ENCODE measurements at places on chromosomes 2 and 18.
A peak's percentile ranks its signal among the peaks of the same experiment; 100 is the strongest.

DNA sequence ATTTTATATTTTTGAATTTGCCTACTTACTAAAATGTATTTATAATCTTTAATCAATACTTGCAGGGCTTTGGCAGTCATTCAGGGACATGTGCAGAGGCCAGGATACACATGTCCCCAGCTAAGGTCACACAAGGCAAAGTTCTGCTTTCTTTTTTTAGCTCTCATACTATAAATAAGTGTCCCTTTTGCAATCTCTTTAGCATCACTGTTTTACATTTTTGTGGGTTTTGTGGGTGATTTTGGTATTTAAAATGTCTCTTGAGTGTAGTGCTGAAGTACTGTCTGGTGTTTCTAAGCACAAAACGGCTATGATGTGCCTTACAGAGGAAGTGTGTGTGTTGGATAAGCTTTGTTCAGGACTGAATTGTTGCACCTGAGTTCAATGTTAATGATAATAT is 309.0 kb upstream of the GULP1 start:
- no peak for ATAC-seq

DNA sequence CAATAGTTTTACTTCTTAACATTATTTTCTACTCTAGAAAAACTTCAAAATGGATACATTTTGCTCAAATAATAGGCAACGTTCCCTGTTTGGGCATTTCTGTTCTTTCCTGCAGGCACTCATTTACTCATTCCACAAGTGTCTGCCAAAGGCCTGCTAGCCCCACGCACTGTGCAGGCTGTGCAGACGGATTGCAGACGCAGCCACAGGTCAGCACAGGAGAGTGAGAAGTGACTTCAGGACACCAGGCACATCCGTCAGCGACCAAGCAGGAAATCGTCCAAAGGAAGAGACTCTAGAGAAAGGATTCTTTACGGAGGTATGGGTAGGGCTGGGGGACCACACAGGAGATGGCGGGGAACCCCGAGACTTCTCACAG is 103.0 kb upstream of the AGAP1 start:
- ATAC-seq, result no peak

GRCh38 chr2:29423061-29423666 is 307.9 kb downstream of the CLIP4 start:
- no peak for ATAC-seq

- no peak for ATAC-seq
Observed at GRCh38 chr2:219123356-219124135, 37.1 kb downstream of the NHEJ1 start.

DNA sequence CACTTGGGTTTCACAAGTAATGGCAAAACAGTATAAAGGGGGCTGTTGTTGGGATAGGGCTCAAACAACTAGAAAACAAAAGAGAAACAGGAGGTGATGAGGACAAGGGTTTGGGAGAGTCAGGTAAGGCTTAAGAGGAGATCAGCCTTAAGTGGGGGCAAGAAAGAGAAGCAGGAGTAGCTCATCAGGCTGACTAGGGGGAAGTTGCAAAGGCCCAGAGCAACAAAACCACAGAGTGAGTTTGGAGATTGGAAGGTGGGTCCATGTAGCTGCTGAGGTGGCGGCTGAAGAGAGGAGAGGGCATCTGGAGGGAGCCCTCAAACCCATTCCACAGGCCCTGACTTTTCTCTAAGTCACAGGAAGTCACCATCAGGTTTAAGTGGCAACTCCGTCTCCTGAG is 126.0 kb downstream of the MREG start:
- no peak for ATAC-seq

GRCh38 chr2:177495945-177496344 is 103.4 kb downstream of the AGPS start:
- no peak for ATAC-seq

DNA sequence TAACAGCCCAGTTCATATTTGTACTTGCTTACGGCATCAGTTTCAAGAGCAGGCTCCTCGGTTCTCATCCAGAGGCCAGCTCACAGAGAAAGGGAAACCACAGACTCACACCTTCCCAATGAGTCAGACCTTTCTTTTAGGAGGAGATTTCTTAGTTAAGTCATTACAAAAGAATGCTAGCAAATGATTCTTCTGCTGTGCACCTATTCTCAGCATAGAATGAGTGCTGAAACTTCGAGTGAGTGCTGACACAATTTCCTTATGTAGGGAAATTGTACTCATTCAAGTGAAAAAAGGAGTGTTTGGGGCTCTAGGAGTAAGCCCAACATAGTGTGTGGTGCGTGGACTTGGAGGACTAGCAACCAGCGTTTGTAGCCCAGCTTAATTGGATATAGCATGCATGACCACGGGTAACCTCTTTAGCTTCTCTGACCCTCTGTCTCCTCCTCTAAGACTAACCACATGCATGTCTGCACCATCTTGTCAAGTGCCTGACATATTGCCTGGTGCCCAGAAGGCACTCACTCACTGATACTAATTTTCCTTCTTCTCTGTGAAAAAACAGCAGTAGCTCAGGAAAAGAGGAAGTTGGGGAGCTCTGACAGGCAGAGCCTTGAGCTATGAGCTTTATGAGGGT is 87.0 kb downstream of the ALPK2 start:
- peak; percentile 82 for ATAC-seq

DNA sequence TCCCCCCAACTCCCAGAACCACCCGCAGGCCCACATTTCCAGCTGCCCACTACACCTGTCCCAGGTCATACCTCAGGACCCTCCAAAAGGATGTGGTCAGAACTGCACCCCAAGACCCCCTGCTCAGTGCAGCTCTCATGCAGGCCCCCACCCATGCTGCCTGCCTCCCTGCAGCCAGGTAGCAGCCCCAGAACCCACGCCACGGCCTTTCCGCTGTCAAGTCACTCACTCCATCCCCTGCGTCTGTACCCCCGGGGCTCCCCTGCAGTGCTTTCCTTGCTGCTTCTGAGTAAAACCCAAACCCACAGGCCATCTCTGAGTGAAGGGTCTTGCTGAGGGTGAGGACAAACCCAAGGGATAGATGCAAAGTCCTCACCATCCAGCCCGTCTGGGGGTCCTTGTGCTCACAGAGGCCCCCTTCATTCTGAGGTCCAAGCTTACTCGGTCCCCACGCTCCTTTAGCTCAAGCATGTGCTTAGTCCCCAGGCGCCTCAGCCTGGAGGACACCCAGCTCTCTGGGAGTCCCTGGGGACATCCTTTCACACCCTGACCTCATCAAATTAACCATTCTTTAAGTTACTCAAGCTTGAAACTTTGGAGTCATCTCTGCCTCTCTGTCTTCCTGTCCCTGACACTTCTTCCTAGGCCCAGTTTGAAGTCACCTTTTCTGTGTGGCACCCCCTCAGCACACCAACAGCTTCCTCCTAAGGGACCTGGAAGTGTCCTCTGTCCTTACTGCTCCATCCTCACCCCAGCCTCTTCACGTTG is 130.1 kb downstream of the SMAD7 start:
- peak; percentile 85 for ATAC-seq

- no peak for ATAC-seq
Observed at GRCh38 chr18:4821801-4822200, 366.7 kb upstream of the DLGAP1 start.

DNA sequence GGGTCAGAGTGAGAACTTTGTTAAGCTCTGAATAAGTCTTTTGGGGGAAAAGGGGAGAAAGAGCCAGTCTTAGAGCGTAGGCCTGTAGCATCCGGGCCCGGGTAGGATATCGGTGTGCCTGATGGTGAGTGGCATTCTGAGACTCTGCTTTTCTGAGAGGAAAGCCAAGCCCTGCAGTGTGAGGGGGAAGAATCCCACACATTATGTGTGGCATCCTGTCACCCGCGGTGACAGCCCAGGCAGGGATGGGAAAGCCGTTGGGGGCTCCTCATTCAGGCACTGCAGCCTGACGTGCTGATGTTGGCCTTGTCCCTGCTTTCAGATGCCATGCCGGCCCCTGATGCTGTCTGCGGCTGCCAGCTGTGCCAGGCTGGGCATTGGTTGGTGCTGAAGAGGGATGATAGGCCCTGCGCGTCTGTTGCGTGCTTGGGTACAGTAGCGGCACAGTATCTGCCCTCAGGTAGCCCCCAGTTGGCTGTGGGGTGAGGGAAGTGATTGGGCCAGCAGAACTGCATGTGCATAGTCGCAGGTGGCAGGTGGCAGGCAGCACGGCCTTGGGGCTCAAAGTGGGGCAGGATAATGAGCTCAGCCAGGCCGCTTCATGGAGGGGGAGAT is 37.6 kb downstream of the GLI2 start:
- ATAC-seq, result no peak

GRCh38 chr18:47081578-47081977 is 46.2 kb upstream of the ELOA2 start:
- ATAC-seq, result no peak

DNA sequence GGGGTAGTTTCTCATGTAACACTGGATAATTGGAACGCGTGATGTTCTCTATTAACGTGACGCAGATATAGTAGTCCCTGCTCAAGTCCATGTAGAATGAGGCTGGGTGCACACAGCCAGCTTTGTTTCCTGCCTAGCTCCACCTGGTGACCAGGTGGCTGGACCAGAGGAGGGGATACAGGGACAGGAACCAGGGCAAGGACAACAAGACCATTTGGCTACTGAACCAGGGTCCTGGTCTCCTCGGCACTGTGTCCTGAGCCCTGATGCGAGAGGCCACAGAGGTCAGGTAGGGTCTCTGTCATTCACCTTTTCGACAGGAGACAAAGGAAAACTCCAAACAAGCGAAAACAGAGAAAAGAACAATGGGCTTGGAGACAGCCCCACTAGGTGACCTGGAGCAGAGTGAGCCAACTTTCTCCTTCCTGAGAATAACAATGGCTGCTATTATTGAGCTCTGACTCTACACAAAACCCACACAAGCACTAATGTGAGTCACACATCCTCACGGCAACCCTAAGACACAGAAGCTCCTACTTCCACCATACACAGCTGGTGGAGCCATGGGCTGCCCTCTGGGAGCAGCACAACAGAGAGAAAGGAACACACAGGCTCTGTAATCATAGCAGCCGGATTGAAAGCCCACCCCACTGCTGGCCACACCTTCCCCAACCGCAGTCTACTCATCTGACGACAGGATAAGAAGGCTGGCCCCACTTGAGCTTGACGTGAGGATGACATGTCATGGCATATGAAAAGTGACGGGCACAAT is 67.3 kb upstream of the TEX51 start:
- ATAC-seq, result no peak

DNA sequence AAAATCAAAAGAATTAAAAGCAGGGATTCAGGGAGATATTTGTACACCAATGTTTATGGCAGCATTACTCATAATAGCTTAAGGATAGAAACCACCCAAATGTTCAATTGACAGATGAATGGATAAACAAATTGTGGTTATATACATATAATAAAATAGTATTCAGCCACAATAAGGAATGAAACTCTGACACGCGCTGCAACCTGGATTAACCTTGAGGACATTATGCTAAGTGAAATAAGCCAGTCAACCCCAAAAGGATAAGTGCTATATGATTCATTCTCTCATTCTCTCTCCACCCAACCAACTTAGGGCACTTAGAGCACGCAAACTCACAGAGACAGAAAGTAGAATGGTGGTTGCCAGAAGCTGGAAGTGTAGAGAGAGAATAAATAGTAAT is 216.8 kb upstream of the SLC14A2 start:
- no peak for ATAC-seq

DNA sequence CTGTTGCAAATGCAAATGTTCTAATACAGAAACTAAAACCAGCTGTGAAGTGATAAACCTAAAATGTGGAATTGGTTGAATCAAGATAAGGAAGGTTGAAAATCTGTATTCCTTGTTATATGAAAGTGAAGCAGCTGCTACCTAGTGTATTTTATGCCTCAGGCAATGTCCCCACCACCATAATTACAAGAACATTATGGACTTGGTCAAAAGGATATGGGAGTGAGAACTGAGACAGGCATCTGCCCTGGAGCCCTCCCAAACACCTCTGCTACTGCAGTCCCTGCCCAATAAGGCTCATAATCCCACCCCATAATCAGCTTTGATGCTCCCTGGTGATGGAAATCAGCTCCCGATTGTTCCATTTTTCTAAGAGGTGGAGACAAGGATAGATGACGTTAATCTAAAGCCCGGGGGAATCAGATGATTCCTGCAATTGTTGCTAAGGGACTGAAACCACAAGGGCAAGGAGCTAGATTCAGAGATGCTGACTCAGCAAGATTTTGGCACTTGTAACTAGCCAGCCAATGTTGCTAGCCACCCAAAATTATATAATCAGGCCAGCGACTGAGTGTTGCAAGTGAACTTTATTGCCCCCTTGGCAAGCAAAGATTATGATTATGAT is 69.5 kb downstream of the EVA1A start:
- ATAC-seq, result no peak

GRCh38 chr2:2263196-2263829 is 67.8 kb downstream of the MYT1L start:
- ATAC-seq, result no peak

DNA sequence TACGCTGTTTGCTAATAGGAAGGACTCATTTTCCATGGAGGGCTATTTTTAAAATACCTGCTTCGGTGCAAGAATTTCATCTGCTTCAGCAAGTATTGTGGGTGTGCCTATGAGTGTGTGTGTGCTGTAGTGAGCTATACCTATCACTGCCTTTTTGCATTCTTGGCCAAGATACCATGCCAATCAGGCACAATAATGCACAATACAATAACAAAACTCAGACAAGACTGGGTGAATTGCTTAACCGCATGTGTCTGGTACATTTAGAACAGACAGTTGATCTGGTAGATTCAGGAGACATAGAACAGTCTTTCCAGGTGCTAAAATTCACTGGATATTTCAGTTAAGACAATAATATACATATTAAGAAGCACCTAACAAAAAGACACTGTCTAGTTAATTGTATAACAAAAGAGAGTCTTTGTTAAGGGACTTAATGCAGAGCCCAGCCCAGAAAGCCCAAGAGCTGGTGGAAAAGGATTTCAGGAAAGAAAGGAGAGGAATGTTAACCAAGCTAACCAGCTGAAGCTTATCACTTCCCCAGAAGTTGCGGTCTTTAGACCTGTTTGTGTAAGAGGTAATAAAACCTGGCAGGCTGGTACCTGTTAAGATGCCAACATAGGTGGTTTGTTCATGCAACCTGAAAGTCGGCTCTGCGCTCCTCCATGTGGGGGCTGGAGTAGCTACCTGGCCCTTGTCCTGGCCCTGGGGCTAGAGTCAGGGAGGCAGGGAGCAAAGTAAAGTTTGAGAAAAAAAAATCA is 153.3 kb upstream of the RBMS1 start:
- no peak for ATAC-seq

- ATAC-seq, result no peak
Observed at GRCh38 chr2:169964740-169965139, 137.5 kb downstream of the UBR3 start.

DNA sequence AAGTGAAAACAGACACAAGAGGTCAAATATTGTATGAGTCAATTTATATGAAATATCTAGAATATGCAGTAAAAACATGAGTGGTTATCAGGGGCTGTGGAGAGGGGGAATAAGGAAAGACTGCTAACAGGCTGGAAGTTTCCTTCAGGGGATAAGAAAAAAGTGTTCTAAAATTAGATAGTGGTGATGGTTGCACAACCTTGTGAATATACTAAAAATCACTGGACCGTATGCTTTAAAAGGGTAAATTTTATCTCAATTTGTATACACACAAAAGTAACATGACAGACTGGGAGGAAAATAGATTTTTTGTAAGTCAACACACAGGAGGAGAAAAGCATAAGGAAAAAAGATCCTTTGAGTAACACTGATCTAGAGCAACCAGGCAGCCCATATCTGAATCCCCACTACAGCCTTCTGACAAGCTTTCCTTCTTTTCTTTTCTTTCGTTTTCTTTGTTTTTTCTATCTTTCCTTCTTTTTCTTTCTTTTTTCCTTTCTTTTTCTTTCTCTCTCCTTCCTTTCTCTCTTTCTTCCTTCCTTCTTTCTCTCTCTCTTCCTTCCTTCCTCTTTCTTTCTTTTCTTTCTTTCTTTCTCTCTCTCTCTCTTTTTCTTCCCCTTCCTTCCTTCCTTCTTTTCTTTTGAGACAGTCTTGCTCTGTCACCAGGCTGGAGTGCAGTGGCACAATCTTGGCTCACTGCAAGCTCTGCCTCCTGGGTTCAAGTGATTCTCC is 95.4 kb downstream of the AAK1 start:
- ATAC-seq, result no peak
